H1 (cell line): ENCODE measurements at places on chromosomes 3 and 15. TPM values are rescaled to one million over a fixed set of nuclear protein-coding genes. Genes with fewer than 3 reads are reported as not detected.

- DNase-seq = no peak
- no peak overlapping the region for H3K27ac ChIP-seq
- no peaks in the 10 kb centered on the region for H3K36me3 ChIP-seq
Observed at GRCh38 chr3:193885832-193886231, 250.1 kb upstream of the HES1 start.

DNA sequence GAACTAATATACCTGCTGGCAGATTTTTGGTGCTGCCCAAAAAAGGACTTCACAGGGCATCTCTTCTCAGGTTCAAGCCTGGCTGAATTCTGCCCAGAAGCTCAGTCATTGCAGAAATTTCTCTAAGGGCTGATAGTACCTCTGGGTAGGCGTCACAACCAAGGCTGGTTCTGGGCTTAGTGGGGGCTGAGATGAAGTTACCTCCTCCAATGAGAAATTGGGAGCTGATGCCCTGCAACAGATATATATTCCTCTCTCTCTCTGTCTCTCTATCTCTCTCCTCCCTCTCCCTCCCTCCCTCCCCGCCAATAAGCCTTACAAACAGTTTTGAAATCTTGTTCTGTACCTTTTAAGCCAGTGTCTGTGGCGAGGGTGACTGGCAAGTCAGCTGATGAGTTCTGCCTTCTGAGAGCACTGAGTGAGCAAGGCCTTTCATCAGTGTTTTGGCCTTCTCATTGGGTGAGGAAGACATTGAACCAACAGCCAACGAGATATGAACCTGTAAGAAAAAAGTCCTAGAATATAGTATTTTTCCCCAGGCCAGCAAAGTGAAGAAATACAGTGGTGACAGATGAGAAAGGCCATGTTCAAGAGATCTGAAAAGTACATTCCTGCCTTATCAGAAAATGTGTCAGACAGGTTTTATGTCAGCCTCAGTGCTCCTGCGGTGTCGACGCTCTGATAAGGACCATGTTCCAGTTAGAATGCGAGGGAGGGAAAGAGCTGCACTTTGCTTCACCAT is 45.5 kb downstream of the TMEM39A start:
- no peaks in the 10 kb centered on the region for H3K4me1 ChIP-seq
- no peaks in the 10 kb centered on the region for H3K36me3 ChIP-seq
- H3K4me3 ChIP-seq = no peak overlapping the region
- H3K27ac ChIP-seq = no peak overlapping the region

DNA sequence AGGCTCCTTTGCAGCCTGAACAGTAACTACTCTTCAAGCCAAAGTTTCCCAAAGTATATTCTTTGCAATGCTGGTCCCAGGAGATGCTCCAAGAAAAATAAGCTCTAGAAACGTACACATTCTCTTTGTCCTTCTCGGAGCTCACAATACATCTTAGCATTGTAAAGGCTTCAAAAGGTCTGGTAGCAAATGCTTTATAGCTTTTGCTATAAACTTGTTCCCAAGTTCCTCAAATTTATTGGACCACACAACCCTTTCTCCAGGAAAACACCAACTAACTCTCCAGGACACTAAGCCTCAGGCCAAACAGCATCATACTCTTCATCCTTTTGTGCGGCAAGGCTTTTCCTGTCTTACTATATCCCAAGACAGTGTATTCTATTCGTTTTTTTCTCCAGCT is 455.6 kb upstream of the PROK2 start:
- no peaks in the 10 kb centered on the region for H3K27me3 ChIP-seq
- no peaks in the 10 kb centered on the region for H3K36me3 ChIP-seq
- no peak overlapping the region for H3K4me3 ChIP-seq
- no peaks in the 10 kb centered on the region for H3K4me1 ChIP-seq

DNA sequence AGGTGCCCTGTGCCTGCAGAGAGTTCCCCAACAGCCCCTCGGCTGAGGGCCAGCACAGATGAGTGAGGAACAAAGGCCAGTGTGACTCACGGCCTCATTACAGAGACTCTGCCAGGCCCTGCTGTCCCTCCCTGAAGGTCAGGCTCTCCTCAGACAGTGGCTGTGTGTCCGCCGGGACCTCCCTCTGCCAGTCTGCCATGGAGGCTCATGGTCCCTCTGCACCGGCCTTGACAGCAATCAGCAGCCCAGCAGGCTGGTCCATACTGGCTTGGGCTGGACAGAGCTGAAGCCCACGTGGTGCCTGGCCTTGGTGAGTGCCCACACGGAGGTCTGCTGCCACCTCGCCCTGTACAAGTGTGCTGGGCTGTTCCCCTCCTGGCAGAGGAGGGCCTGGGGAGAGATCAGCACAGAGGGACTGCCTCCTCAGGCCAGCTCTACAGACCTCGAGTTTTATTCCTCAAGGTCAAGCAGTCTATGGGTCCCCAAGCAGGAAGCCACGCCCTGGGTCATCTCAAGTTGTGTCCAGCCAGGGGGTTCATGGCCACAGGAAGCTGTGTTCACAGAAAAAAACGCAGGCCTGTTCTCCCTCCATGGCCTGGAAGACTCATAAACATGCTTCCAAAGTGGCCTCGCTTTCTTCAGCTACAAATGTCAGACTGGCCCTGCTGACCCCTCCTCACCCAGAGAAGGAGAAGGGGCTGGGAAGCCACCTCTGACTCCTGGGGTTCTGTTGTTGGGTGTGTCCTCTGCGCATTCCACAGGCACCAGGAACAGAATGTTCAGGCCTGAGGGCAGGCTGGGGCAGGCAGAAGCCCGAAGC is 27.0 kb downstream of the SLC41A3 start:
- DNase-seq = no peak
- no peak overlapping the region for H3K4me3 ChIP-seq
- H3K36me3 ChIP-seq = no peaks in the 10 kb centered on the region
- H3K4me1 ChIP-seq = no peaks in the 10 kb centered on the region

GRCh38 chr15:56582785-56583184 is 117.8 kb upstream of the MNS1 start:
- H3K4me3 ChIP-seq = no peak overlapping the region
- H3K27me3 ChIP-seq = no peaks in the 10 kb centered on the region
- no peaks in the 10 kb centered on the region for H3K36me3 ChIP-seq

- H3K4me1 ChIP-seq = no peaks in the 10 kb centered on the region
- DNase-seq = no peak
- H3K27ac ChIP-seq = no peak overlapping the region
- no peak overlapping the region for H3K4me3 ChIP-seq
Observed at GRCh38 chr3:129829640-129830039, 63.9 kb downstream of the TMCC1 start.

- H3K27me3 ChIP-seq = no peaks in the 10 kb centered on the region
- 0 out of 2 replicates have a peak, but pooled peaks cover 4% of the 10 kb centered on the region for H3K4me1 ChIP-seq
- no peaks in the 10 kb centered on the region for H3K36me3 ChIP-seq
- no peak for DNase-seq
Observed at GRCh38 chr15:80591471-80591870, 103.6 kb upstream of the ABHD17C start.

DNA sequence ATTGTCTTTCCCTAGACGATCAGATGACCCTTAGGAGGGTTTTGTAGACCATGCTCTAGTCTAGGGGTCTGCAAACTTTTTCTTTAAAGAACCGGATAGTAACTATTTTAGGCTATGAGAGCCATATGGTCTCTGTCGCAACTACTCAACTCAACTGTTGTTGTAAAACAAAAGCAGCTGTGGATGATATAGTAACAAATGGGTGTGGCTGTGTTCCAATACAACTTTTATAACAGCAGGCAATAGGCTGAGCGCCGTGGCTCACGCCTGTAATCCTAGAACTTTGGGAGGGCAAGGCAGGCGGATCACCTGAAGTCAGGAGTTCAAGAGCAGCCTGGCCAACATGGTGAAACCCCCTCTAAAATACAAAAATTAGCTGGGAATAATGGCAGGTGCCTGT is 6.1 kb upstream of the CMTM6 start:
- H3K36me3 ChIP-seq = no peaks in the 10 kb centered on the region
- no peak overlapping the region for H3K4me3 ChIP-seq
- no peak overlapping the region for H3K27ac ChIP-seq
- DNase-seq = no peak
- H3K27me3 ChIP-seq = no peaks in the 10 kb centered on the region

- H3K4me1 ChIP-seq = peaks cover 2% of the 10 kb centered on the region
- no peak overlapping the region for H3K27ac ChIP-seq
- no peaks in the 10 kb centered on the region for H3K36me3 ChIP-seq
- no peak for DNase-seq
Observed at GRCh38 chr3:45060165-45060892, 34.2 kb downstream of the CLEC3B start.

DNA sequence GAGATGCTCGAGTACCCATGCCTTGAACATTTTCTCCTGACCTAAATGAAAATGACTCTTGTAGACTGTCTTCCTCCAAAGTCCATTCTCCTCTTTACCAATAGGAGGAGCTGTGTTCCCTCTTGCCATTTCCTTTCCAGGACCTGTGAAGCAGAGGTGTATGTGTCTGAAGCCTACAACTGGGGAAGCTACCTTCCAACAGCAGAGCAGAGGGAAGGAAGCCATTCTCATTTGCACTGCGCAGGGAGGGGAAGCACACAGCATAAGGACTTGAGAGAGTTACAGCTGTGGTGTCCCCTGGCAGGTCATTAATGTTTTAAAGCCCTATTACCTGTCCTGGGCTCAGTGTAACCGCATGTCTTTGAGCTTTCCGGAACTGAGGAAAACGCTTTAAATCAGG is 38.7 kb downstream of the HSPBAP1 start:
- no peak overlapping the region for H3K27ac ChIP-seq
- no peak overlapping the region for H3K4me3 ChIP-seq
- DNase-seq = no peak

- H3K4me1 ChIP-seq = no peaks in the 10 kb centered on the region
- no peaks in the 10 kb centered on the region for H3K27me3 ChIP-seq
- peaks cover 44% of the 10 kb centered on the region for H3K36me3 ChIP-seq
- no peak overlapping the region for H3K4me3 ChIP-seq
- no peak for DNase-seq
Observed at GRCh38 chr3:9666704-9667445, 17.6 kb downstream of the MTMR14 start.

DNA sequence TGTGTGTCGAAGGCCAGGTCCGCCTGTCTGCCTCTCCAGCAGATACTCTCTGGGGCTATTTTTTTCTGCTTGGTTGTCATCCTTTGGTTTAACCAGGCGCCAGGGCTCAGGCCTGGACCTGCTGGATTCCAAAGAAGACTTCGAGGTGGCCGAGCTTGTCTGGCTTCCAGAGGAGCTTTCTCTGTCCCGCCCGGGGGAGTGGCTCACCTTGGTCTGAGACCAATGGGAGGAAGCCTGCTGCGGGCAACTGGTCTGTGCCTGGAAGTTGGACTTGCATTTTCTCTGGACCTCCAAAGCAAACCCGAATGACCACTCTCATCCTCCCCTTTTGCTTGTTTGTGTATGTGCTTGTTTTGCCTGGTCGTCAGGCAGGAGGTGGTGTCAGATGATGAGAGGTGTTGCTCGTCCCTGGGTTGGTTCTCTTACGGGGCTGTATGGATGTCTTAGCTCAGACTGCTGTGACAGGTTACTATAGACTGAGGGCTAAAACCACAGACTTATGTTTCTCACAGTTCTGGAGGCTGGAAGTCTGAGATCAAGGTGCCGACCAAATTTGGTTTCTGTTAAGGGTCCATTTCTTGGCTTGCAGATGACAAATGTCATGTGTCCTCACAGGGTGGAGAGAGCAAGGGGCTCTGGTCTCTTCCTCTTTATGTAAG is 19.3 kb downstream of the IGF1R start:
- H3K4me1 ChIP-seq = peaks cover 29% of the 10 kb centered on the region
- H3K36me3 ChIP-seq = no peaks in the 10 kb centered on the region
- no peaks in the 10 kb centered on the region for H3K27me3 ChIP-seq
- DNase-seq = no peak

DNA sequence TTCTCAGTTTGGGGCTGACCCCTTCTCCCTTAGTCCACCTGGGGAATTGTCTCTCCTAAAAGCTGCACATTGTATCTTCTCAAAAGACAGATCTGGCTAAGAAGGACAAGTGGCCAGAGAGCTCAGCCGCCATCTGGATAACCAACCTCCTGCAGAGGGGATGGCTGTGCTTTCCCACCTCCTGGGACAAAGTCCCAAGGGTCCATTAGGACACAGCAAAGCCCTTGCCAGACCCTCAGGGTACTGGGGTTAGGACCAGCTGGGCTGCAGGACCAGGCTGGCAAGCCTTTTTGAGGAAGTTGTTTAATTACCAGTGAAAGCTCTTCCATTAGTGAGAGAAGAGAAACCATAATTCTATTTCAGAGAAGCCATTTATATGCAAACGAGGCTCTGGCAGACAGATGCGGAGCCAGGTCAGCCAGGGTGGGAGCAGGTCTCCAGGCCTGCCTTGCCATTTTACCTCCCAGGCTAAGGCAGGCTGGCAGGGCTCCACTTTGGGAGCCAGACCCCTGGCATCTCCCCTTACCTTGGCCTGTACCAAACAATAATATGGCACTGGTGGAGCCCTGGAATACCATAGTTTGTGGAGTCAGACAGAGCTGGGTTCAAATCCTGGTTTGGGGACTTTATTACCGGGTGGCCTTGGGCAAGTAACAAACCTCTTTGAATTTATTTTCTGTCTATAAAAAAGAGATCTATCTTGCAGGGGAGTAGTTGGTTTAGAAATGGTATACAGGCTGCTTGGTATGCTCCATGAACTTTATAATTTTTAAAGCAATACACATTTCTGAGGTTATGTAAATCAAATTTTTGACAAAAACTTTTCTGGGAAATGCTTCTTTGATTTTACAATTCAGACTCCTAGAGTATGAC is 17.9 kb downstream of the SHF start:
- no peak overlapping the region for H3K4me3 ChIP-seq
- H3K27me3 ChIP-seq = no peaks in the 10 kb centered on the region
- no peaks in the 10 kb centered on the region for H3K36me3 ChIP-seq
- no peak overlapping the region; the same call in 1 of the 2 replicates for H3K27ac ChIP-seq
- peaks cover 19% of the 10 kb centered on the region for H3K4me1 ChIP-seq

- DNase-seq = no peak
- no peaks in the 10 kb centered on the region for H3K4me1 ChIP-seq
- H3K27ac ChIP-seq = no peak overlapping the region
- no peaks in the 10 kb centered on the region for H3K36me3 ChIP-seq
- H3K27me3 ChIP-seq = no peaks in the 10 kb centered on the region
Observed at GRCh38 chr3:46284981-46285683, 42.9 kb downstream of the CCR3 start.

GRCh38 chr3:9903238-9903624 is 583 bp downstream of the IL17RE start:
- peaks cover 14% of the 10 kb centered on the region for H3K4me1 ChIP-seq
- H3K27ac ChIP-seq = no peak overlapping the region
- no peaks in the 10 kb centered on the region for H3K36me3 ChIP-seq
- no peak overlapping the region for H3K4me3 ChIP-seq
- no peak for DNase-seq

GRCh38 chr3:143613226-143613625 is 235.0 kb downstream of the SLC9A9 start:
- no peak overlapping the region for H3K4me3 ChIP-seq
- no peak overlapping the region for H3K27ac ChIP-seq
- no peaks in the 10 kb centered on the region for H3K27me3 ChIP-seq
- H3K36me3 ChIP-seq = no peaks in the 10 kb centered on the region
- no peaks in the 10 kb centered on the region for H3K4me1 ChIP-seq

Gene ZNF502
- total RNA-seq = 3.5 and 3.8 TPM in 2 replicates

Gene SPATA12
- 0.19 and 0.34 TPM in 2 replicates for total RNA-seq

Gene GATM
- 10.0 and 10.2 TPM in 2 replicates for total RNA-seq

Gene TMEM87A
- 32.9 and 33.1 TPM in 2 replicates for total RNA-seq

Gene PRSS50
- 0.47 and 0.73 TPM in 2 replicates for total RNA-seq

Gene CHDH
- total RNA-seq = 8.9 and 10.3 TPM in 2 replicates

Gene RBPMS2
- total RNA-seq = 238 and 243 TPM in 2 replicates

Gene ROPN1
- 0.44 TPM in 1 of 2 replicates, not detected in the other for total RNA-seq

Gene ZMYND10
- total RNA-seq = 0.54 and 0.56 TPM in 2 replicates

Gene PTH1R
- total RNA-seq = 0.21 and 1.5 TPM in 2 replicates
